ENCODE measurements at places on chromosomes 7 and 10. TPM values are rescaled to one million over a fixed set of nuclear protein-coding genes. Genes with fewer than 3 reads are reported as not detected.

The TFPI2 gene
- total RNA-seq = 4.6 TPM

The LLCFC1 gene
- total RNA-seq = not detected

The TAS2R41 gene
- not detected for total RNA-seq

The PRSS2 gene
- 0.34 TPM for total RNA-seq

The SPDYE11 gene
- total RNA-seq = not detected

The POLR2J2 gene
- total RNA-seq = 0.17 TPM

The SLC13A1 gene
- not detected for total RNA-seq

The GNAT3 gene
- not detected for total RNA-seq

The TWIST1 gene
- total RNA-seq = 29.6 TPM

The NAT16 gene
- 0.15 TPM for total RNA-seq

The LRIT1 gene
- total RNA-seq = not detected

The CCDC3 gene
- 0.45 TPM for total RNA-seq

The ASIC3 gene
- 0.17 TPM for total RNA-seq

The CAV1 gene
- total RNA-seq = 638 TPM

The OR2A1 gene
- under 0.01 TPM for total RNA-seq

The PEX1 gene
- 8.0 TPM for total RNA-seq

The HOXA5 gene
- total RNA-seq = 30.6 TPM

The CPN1 gene
- not detected for total RNA-seq

The GSTO1 gene
- 302 TPM for total RNA-seq

The KLF14 gene
- total RNA-seq = not detected

The ZNF727 gene
- total RNA-seq = not detected

The SPDYE9 gene
- total RNA-seq = not detected

The RPP30 gene
- 48.3 TPM for total RNA-seq

The NPY4R2 gene
- total RNA-seq = not detected

The HMX3 gene
- total RNA-seq = not detected

The ZRANB1 gene
- total RNA-seq = 15.3 TPM

The ITPRID1 gene
- total RNA-seq = not detected

The EGFR gene
- 42.0 TPM for total RNA-seq

The SLC26A5 gene
- not detected for total RNA-seq

The CDK14 gene
- 12.1 TPM for total RNA-seq

The NXPH1 gene
- total RNA-seq = not detected

The MKX gene
- total RNA-seq = 1.2 TPM

The RELN gene
- total RNA-seq = 1.3 TPM

The JCAD gene
- 1.8 TPM for total RNA-seq

The SYNPO2L gene
- total RNA-seq = under 0.01 TPM

The AQP1 gene
- total RNA-seq = 0.45 TPM

The PAPOLB gene
- not detected for total RNA-seq

The CNPY1 gene
- total RNA-seq = not detected

The C7orf57 gene
- not detected for total RNA-seq

The GPER1 gene
- total RNA-seq = 4.2 TPM

The GAD2 gene
- total RNA-seq = not detected

The BICC1 gene
- total RNA-seq = 12.1 TPM

The MXI1 gene
- total RNA-seq = 4.0 TPM

The ABCB4 gene
- 0.17 TPM for total RNA-seq

The ATG9B gene
- not detected for total RNA-seq

The FGL2 gene
- 0.15 TPM for total RNA-seq

The CYP2C9 gene
- not detected for total RNA-seq

The PLEKHS1 gene
- total RNA-seq = not detected

The LGI1 gene
- not detected for total RNA-seq

The CCL24 gene
- not detected for total RNA-seq

The HECTD2 gene
- 3.7 TPM for total RNA-seq

The EPHB4 gene
- 42.2 TPM for total RNA-seq

The KCNIP2 gene
- 0.17 TPM for total RNA-seq

The NRG3 gene
- not detected for total RNA-seq

The FRMPD2 gene
- total RNA-seq = not detected

The WIPF3 gene
- under 0.01 TPM for total RNA-seq

The HKDC1 gene
- under 0.01 TPM for total RNA-seq

The FAM180A gene
- total RNA-seq = 11.1 TPM

The HYAL4 gene
- not detected for total RNA-seq

The GIMAP8 gene
- total RNA-seq = not detected

Data from bronchus fibroblast of lung (primary cell).